IMR-90 (cell line): ENCODE measurements at places on chromosomes 3 and 15. TPM values are rescaled to one million over a fixed set of nuclear protein-coding genes. Genes with fewer than 3 reads are reported as not detected.
A peak's percentile ranks its signal among the peaks of the same experiment; 100 is the strongest.

TTLL13 gene
- not detected in 2 replicates for total RNA-seq

DNA sequence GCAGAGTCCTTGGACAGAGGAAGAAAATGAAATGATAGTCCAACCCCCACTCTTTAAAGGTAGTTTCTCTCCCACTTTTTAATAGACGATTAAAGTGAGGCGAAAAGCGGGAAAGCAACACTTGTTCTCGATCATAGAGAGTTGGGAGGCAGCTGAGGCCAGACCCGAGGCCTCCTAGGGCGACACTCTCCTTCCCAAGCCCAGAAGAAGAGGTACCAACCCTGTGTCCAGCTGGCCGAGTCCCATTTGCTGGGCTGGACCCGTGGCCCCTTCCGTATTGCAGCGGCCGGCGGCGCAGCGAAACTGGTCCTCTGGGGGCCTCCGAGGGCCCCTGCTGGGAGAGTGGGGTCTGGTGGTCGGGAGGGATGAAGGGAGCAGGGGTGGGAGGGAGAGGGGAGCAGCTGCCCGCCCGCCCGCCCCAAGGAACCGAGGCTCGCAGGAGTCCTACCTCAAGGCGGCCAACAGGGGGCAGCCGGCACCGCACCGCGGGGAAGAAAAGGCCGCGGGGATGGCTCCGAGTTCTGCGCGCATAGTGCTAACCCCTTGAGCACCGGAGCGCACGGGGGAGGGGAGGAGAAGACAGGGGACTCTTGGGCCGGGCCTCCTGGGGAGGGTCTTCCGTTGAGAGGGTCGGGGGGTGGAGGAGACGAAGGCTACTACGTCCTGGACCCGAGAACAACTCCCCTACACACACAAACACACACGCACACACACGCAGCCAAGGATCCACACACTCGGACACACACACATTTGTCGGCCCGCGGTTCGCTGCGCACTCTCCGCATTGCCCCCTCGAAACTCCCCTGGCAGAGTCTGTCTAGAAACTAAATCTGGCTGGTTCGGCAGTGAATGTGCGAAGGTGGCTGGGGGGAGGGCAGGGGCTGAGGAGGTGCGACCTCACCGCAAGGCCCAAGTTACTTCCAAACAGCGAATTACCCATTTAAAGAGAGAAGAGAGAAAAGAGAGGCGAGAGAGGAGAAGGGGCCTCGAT is 2.0 kb downstream of the WNT5A start:
- peaks cover 21% of the 10 kb centered on the region for H3K36me3 ChIP-seq
- peak overlapping the region; percentile 89 for H3K4me3 ChIP-seq
- peak overlapping the region; percentile 98 for H3K27ac ChIP-seq
- DNase-seq, result peak; percentile 88
- peaks cover 12% of the 10 kb centered on the region; the same call in 1 of the 2 replicates for H3K4me1 ChIP-seq

DNA sequence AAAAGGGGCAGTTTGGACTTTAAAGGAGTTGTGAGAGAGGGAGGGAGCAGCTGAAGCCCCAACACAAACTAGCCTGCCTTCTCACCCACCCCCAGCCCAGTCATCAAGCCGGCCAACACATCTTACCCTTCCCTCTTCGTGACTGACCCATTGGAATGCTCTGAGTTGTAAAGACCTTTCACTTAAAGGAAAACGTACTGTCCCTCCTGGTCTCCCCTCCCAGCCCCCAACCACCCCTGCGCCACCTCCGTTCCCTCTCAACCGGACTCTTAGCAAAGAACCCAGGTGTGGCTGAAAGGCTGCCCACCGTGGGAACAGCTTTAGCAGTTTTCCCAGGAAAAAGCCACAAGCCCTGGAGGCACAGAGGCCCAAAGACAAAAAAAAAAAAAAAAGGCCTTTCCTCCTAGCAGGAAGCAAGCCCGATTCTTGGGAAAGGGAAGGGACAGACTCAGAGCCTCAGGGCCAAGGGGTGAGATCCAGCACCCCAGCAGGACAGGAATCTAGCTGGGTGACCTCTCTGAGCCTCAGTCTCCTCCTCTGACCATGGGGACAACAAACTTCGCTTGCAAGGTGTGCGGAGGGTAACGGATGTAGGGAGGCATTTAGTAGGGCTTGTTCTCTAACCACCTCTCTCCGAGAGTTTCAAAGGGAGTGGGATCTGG is 2.4 kb downstream of the CYP11A1 start:
- peaks cover 3% of the 10 kb centered on the region; the same call in 1 of the 2 replicates for H3K4me1 ChIP-seq
- no peak overlapping the region for H3K27ac ChIP-seq
- peaks cover 32% of the 10 kb centered on the region for H3K27me3 ChIP-seq
- peak; percentile 37 for DNase-seq
- no peaks in the 10 kb centered on the region for H3K36me3 ChIP-seq
- peak overlapping the region; percentile 33; the same call in 1 of the 2 replicates for H3K4me3 ChIP-seq

- peaks cover 9% of the 10 kb centered on the region for H3K4me1 ChIP-seq
- 0 out of 2 replicates have a peak overlapping the region, but pooled peaks have one; percentile 10 for H3K27ac ChIP-seq
- H3K4me3 ChIP-seq, result no peak overlapping the region
Observed at GRCh38 chr3:71194785-71195184, 388.7 kb downstream of the FOXP1 start.

SORD gene
- total RNA-seq, result 21.9 and 34.2 TPM in 2 replicates

DNA sequence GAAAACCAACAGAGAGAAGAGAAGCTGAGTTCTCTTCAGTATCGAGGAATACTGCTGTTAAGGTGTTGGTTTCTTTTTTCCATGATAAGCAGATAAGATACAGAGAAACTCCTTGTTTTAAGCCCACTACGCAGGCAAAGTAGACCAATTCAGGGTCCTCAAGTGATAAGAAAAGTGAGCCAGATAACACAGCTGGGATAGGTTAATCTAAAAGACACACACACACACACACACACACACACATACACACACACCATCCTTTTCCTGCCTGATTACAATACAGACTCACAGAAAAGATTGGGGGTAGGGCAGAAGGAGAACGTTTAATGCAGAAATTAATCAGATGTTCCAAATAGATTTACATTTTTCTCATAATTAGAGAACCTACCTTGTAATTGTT is 6.5 kb upstream of the PHLDB2 start:
- no peak overlapping the region for H3K4me3 ChIP-seq
- DNase-seq, result no peak
- H3K36me3 ChIP-seq, result no peaks in the 10 kb centered on the region
- H3K27ac ChIP-seq, result no peak overlapping the region

DNA sequence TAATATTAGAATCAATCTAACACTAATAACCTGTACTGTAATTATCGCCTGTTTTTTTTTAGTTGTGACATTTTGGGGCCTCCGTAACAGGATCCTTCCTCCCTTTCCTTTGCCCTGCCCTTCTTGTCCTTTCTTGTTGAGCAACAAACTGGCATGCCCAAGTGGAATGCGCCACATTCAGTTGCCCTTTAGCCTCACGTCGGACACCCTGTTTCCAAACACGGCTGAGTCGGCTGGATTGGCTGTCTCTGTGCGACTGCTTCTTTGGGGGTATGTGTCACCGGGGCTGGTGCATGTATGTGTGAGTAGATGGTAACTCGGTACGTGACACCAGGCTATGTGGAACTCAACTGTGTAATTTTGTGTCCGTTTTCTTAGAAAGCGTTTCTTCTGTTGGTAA is 24.1 kb downstream of the TRAK1 start:
- H3K36me3 ChIP-seq, result no peaks in the 10 kb centered on the region
- H3K27me3 ChIP-seq, result no peaks in the 10 kb centered on the region
- no peak overlapping the region for H3K27ac ChIP-seq
- no peak overlapping the region for H3K4me3 ChIP-seq
- DNase-seq, result no peak
